Left colon (tissue), 2 donors: ENCODE measurements at places on chromosomes 6 and 20.
A peak's percentile ranks its signal among the peaks of the same experiment; 100 is the strongest.

- DNase-seq, result peak; percentile 88
Measured at GRCh38 chr6:37239950-37240713, 17.4 kb upstream of the TBC1D22B start.

GRCh38 chr6:169780571-169781091 is 29.2 kb downstream of the ERMARD start:
- DNase-seq, result no peak

GRCh38 chr6:137472641-137473137 is 21.5 kb downstream of the OLIG3 start:
- no peak for DNase-seq

GRCh38 chr20:14197097-14197496 is 140.3 kb downstream of the FLRT3 start:
- DNase-seq, result no peak

GRCh38 chr6:30071081-30071818 is 4.3 kb downstream of the PPP1R11 start:
- no peak for DNase-seq

- DNase-seq, result no peak
Measured at GRCh38 chr6:169589293-169589692, 112.5 kb downstream of the WDR27 start.

GRCh38 chr20:1324598-1325172 is 4.3 kb downstream of the SDCBP2 start:
- DNase-seq, result no peak

- DNase-seq, result no peak
Measured at GRCh38 chr6:37311741-37312473, 41.9 kb upstream of the RNF8 start.

DNA sequence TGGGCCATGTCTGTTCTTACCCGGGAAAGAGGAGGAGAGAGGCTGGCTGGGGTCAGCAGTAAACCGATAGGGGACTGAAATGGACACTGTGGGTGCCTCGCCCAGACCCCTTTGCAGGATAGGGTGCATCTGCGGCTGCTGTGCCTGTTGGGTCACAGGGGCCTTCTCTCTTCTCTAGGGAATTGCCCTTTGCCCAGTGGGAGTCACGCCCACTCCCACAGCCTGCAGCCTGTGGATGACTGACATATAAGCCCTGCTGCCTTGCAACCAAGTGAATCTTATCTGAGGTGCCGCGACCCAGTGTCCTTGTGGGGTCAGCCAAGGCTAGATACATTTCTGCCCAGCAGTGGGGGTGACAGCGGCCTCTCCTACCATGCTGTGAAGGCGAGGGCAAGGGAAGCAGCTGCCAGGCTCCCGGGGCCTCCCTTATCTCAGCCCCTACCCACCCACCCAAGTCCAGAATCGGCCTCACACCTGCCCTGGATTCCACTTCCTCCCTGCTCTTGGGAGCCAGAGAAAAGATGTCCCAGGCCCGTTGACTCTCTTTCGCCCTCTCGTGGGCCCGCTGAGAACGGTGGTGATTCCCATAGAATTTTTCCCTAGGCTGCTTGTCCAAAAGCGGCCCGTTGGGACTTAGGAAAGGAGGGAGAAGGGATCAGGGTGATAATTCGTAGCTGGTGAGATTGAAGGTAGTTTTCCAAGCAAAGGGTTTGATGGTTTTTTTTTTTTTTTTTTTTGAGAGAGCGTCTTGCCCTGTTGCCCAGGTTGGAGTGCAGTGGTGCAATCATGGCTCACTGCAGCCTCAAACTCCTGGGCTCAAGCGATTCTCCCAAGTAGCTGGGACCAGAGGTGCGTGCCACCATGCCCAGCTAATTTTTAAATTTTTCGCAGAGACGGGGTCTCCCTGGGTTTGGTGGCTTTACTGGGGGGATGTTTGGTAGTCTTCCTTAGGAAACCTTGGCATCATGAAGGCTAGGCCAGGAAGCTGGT is 76.4 kb upstream of the RNF24 start:
- no peak for DNase-seq

DNA sequence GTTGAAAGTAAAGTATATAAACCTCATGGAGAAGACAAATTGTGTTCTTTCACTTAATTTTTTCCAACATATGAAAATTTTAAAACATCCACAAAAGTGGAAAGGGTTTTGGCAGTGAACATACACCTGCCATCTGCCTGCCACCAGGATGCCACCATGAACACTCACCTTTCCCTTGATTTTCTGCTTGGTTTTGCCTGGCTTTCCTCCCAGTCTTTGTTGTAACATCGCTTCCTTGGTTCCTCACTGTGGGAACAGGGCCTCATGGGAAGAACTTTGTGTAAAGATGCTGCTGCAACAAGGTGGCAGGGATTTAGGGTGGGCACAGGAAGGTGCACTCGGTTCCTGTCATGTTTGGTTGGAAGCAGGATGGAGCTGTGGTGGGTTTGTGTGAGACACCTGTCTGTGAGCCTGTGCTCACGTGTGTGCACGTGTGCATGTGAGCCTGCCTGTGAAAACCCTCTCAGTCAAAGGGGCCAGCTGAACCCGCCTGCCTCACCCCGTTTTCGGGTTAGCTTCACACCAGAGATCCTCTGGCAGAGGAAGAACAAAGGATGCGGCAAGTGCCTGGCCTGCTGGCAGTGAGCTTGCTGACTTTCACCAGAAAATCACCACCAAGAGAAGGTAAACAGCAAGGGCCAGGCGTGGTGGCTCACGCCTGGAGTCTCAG is 11.0 kb upstream of the RBM38 start:
- no peak for DNase-seq

DNA sequence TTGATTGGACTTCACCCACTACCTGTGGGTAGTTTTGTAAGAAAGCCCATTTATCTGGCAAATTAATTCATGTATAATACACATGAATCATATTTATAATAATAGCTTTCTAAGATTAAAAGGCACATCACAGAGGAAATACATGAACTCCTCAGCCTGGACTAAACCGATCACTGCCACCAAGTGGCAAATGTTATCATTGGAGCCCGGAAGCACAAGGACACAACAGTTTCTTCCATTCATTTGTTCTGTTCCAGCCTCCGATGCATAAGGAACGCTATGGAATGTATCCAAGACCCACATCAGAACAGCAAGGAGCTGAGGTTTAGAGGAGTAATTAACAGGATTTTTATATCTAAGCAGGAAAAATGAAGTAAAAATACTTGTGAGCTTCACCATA is 13.9 kb upstream of the IPCEF1 start:
- DNase-seq, result peak; percentile 13

DNA sequence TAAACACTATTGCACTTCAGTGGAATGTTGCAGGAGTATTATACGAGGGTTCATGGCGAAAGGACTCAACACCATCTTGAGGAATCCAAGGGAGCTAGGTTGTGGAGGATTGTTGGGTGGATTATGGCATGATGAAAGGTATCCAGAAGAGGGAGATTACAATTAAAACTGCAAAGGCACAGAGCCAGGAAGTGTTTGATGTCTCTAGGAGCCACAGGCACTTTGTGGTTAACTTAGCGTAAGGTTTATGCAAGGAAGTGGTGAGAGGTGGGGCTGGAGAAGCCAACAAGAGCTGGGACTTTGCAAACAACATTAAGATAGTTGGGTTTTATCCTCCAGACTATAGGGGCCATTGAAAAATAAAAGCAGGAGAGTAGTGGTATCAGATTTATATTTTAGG is 86.6 kb upstream of the TPD52L1 start:
- no peak for DNase-seq

- no peak for DNase-seq
Measured at GRCh38 chr6:31831350-31832215, 4.0 kb downstream of the HSPA1B start.

DNA sequence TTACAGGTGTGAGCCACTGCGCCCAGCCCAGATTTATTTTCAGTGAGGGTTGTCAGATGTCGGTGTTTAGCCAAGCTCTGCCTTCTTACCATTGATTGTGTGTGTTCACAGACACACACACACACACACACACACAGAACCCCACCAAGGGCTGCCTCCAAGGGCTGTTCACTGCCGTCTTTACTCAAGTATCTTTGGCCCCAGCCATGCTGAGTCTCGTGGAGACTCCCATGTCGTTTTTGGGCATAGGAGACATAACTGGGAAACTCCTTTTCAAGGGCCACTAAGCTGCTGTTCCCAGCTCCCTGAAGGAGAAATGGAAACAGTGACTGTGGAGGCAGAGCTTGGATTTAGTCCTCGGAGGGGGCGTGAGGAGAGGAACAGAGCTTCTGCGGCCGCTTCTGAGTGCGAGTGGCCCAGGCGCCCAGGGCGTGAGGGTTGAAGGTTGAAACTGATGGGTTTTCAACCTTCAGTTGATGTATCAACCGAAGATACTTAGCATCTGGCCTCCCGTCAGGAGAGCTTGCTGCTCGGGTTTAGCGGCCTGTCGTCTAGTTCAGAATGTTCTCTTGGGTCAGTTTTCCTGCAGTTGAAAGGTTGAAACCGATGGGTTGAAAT is 243.6 kb downstream of the TTLL2 start:
- DNase-seq, result no peak

DNA sequence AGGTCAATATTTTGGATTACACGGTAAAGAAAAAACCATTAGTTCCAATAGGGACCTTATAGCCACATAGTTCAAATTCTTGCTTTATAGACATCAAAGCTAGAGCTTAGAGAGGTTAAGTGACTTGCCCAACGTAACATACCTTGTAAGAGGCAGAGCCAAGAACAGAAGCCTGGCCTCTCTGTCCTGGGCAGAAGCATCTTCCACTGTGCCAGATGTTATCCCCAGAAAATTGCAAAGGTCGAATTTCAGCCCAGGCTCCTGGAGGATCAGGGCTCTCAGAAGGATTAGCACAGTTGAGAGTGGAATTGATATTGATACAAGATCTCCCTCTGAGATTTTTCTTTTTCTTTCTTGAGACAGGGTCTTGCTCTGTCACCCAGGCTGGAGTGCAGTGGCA is 6.1 kb downstream of the SMIM28 start:
- DNase-seq, result no peak

DNA sequence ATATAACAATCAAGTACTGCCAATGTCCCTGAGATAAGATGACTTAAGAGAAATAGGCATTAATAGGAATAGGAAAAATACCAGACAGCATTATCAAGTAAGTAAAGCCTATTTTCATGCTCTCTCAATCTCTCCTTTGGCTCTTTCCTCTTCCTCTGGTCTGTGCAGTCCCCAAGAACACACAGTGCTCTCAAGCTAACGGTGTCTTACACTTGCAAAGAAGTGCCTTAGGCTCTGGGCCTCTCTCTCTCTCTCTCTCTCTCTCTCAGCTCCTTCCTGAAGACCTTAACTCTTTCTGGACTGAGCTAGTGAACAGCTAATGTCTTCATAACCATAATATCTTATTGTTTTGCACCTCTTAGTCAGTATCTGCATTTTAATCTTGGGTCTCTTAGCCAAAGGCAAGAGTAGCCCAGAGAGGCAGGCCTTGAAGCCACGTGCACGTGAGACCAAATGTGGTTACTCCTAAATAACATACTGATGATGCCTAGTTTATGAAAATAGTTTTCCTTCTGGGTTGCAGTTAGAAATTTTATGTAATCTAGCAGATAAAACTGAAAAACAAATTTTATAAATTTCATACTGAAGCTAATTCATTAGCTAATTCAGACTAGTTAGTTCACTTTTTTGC is 70.8 kb downstream of the TPD52L1 start:
- no peak for DNase-seq

- DNase-seq, result no peak
Measured at GRCh38 chr6:168908166-168908565, 345.5 kb downstream of the THBS2 start.

GRCh38 chr6:139539852-139540251 is 165.4 kb upstream of the CITED2 start:
- DNase-seq, result peak; percentile 31

DNA sequence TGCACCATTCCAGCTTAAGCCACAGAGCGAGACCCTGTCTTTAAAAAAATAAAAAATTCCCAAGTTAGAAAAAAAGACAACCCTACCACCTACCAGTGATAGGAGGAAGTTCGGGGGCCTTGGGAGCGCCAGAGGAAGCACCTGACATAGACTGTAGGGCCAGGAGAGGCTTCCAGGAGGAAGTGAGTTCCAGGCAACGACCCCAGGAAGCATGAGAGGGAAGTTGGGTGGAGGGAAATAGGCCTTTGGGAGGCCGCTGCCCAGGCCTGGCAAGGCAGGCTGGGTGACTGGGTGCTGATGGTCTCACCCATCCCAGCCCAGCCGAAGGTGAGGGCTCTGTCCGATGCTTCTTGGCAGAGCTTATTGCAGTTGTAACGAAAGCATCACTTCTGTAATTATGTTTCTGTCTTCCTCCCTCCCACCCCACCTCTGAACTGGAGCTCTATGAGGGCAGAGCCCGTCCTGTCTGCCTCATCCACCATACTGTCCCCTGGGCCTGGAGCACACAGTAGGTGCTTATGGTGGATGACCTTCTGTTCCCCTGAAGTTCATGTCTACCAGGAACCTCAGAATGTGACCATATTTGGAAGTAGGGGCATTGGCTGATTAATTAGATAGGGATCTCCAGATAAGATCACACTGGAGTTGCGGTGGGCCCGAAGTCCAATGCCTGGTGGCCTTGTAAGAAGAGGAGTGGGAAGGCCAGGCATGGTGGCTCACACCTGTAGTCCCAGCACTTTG is 54.1 kb downstream of the UBE2V1 start:
- no peak for DNase-seq

- DNase-seq, result no peak
Measured at GRCh38 chr20:16115911-16116552, 457.2 kb downstream of the KIF16B start.

DNA sequence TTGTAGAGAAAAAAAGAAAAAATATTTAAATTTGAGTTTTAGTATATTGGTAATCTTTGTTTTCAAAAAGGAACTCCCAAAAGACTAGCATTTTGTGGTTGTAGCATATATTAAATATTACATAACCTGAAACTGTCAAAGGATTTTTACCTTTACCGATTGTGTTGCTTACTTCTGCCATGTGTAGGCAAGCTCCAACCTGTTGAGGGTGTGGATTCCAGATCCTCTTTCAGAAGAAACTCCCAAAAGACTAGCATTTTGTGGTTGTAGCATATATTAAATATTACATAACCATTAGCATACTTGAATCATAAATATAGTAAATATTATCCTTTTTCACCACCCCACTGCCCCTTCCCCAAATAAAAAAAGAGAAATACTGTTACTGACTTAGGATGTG is 3.2 kb downstream of the DSE start:
- DNase-seq, result no peak

- no peak for DNase-seq
Measured at GRCh38 chr6:136826216-136826615, 3.8 kb downstream of the PEX7 start.

DNA sequence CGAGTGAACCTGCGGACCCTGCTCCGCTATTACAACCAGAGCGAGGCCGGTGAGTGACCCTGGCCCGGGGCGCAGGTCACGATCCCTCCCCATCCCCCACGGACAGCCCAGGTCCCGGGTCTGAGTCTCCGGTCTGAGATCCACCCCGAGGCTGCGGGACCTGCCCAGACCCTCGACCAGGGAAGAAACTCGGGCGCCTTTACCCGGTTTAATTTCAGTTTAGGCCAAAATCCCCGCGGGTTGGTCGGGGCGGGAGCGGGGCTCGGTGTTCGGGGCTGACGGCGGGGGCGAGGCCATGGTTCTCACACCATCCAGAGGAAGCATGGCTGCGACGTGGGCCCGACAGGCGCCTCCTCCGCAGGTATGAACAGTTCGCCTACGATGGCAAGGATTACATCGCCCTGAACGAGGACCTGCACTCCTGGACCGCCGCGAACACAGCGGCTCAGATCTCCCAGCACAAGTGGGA is 46.9 kb upstream of the TRIM26 start:
- no peak for DNase-seq

GRCh38 chr6:33756211-33756954 is 9.7 kb upstream of the IP6K3 start:
- DNase-seq, result no peak
